ENCODE measurements at places on chromosomes 4 and X.

- DNase-seq, result no peak
These were observed 33.4 kb upstream of the FAM47B start for GRCh38 chrX:34909151-34909550.

DNA sequence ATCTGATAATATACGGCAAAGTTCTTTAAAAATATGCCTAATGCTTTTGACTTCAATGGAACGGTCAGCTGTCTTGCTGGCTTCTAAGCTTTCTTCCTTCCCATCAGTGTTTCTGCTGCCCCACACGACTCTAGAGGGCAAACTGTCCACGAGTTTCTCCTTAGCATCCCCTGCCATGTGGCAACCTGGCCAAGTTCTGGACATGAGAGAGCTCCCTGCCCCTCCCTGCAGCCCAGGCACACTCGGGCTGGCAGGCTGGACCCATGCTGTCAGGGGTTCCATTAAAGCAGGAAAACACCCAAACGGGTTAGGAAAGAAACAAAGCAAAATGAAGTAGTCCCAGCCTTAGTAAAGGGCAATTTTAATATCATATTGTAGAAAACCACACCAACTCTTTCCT lies 38.8 kb downstream of the KDR start:
- no peak for DNase-seq

DNA sequence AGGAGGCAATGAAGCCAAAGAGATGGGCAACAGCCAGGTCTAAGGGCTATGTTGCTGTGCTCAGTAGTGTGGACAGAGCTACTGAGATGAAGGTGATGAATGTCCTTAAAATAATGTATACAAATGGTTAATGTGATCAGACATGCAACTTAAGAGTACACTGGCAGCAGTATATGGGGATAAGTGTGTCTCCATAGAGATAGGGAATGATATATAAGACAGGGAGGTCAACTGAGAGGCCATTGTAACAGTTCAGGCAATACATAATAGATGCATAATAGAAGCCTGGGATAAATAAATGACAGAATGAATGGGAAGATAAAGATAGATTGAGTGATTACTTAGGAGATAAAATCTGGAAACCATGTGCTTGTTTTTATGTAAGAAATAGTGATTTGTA lies 250.0 kb downstream of the CFAP299 start:
- no peak for DNase-seq

DNA sequence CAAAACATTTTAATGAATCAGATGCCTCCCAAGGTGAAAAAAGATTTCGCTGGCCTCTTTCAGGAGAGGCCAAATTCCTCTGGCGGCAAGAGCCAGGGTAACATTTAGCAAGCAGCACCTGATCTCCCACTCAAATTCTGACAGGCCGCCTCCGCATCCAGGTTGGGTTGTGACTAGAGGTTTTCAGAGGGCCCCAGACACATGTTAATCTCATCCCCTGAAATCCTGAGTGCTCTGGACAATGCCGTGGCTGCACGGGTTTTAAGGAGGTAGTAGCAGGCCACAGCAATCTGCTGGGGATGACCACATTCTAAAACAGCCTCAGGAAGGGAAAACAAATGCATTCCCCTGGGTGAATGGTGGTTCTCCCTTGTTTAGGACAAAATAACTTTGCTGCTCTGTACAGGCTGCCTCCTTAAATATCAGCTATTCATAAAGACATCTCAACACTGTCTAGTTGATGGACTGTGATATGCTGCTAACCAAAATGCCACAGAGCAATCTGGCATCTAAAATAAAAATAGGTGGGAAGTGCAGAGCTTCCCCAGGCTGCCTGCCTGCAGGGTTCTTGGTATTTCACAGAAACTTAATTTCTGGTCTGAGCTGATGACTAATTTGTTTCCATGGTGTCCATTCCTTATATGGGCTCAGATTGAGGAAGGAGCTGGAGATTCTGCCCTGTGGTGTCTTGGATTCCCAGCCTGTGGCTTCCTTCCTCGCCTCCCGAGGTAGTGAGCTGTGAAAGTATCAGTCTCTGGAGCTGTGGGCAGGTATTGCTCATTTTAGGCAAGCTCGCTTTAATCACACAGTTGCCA lies 202.0 kb downstream of the DCLK2 start:
- peak; percentile 78 for DNase-seq

- DNase-seq, result peak; percentile 1
These were observed 14.4 kb upstream of the VCX start for GRCh38 chrX:7828594-7828993.

DNA sequence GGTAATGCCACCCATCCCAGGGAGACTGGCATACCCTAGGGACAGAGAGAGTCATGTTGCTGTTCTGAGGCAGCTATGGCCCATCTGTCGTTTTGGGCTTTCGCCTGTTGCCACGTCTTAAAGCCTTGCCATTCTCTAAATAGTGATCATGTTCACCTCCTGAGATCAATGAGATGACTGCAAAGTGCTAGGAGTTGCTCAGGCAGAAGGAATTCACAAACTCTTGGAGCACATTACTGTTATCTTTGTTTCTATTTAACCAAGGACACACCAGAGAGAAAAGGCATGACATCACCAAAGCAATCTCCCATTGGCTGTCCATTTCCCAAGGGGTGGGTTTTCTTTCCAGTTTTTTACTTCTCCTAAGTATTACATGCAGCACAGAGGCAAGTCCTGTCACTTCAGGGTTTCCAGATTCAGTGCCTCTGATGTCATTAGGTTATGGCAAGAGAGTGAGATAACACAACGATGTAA lies 37.1 kb upstream of the SETD7 start:
- DNase-seq, result no peak

DNA sequence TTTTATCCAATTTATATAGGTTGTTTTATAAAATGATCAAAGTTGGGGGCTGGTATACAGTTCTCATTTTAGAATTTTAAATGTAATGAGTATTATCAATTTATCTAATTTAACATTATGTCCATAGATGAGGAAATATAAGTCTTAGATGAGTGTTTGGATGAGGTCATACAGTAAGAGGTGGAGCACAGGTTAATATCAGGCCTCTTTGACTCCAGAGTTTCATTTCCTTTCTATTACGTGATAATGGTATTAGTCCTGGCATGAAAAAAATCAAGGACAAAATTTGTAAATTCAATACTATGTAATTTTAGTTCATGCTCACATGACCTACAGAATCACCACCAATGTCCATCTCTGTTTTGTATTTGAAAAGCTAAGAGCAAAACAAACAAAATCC lies 269.8 kb downstream of the FSTL5 start:
- DNase-seq, result no peak

DNA sequence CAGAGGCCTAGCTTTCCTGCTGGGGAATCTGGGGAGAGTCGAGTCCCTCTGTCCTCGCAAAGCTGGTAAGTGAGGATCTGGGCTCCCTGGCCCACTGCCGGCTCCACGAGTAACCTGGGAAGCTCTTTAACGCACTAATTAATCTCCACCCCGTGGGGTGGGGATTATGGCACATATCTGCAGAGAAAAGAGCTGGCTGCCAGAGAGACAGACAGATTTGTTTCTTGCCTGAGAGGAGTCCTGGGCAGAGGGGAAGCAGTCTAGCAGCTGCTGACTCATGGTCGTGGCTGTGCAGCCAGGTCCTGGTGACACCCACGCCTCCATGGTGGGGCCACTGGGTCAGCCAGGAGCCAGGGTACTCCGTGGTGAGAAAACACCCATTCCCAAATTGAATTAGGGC lies 14.0 kb downstream of the SORCS2 start:
- DNase-seq, result no peak

All from KBM-7 (cell line).